CD4-positive, alpha-beta T cell treated with Interleukin-17A for 1 hour (primary cell): ENCODE measurements at places on chromosomes 2 and 18.
A peak's percentile ranks its signal among the peaks of the same experiment; 100 is the strongest.

- DNase-seq, result peak; percentile 20
Measured at GRCh38 chr2:71082402-71083252, 14.2 kb downstream of the NAGK start.

DNA sequence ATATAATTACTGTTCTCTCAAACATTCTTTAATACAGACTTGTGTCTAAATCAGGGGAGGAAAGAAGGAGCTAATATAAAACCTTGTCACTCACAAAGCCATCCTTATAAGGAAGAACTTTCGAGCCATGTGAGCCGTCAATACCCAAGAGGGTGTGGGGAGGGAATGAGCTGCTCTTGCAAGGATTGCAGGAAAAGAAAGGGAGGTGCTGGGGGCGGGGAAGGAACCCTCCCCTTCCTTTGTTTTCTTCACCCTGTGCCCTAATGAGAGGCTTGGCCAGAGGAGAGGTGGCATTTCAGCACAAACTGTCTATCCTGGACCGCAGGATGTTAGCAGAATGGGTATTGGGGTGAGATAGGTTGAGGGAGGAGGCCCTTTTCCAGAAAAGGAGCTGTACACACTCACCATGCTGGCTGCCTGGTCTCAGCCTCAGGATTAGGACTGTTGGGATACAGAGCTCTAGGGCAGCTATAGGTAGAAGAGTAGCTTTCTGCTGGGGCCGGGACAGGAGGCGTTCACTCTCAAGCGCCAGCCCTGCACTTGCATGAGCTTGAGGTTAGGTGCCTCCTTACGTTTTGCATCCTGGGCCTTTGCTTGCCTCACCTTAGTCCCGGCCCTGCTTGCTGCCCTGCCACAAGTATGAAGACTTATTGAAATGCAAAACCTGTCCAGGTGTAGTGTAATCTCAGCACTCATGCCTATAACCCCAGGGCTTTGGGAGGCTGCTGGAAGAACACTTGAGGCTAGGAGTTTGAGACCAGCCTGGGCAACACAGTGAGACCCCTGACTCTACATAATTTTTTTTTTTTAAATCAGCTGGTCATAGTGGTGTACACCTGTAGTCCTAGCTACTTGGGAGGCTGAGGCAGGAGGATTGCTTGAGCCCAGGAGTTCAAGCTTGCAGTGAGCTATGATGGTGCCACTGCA, 190.5 kb downstream of the LOXHD1 start:
- DNase-seq, result no peak

GRCh38 chr2:71240794-71241193, 13.9 kb upstream of the PAIP2B start:
- no peak for DNase-seq

- no peak for DNase-seq
Measured at GRCh38 chr2:222305516-222306392, 7.0 kb upstream of the PAX3 start.

DNA sequence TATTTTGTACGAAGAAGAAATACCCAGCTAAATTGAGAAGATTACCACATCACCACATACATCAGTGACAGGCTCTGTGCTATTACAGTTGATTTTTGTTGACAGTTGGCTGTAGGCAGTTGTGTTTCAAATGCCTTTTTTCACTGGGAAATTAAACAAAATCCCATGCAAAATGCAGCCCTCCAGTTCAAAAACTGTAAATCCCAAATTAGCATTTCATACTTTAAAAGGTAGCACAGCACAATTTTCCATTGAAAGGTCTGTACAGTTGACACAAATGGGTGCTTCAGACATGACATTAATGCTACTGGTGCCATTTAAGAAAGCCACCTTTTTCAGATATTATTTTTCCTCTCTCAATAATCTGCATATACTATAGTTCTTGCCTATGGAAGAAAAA, 807.2 kb downstream of the BCL11A start:
- DNase-seq, result no peak

DNA sequence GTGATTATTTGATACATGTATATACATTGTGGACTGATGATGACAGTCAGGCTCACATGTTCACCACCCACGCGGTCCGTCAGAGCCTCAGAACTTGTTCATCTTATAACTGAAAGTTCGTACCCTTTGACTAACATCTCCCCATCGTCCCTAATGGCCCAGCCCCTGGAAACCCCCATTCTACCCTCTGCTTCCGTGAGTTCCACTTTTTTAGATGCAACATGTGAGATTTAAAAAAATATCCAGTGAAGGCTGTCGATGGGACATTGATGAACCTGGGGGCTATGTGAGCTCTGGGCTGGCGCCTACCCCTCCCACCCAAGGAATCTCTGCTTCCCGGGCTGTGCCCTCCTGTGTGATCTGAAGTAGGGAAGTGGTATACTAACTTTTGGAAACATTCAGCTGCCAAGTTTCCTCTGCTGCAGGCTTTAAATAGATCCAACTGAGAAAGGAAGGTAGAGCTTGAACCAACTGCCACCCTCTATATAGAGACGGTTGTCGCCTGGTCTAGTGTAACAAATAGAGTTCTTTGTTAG, 163.8 kb downstream of the FAM210A start:
- DNase-seq, result peak; percentile 44

GRCh38 chr18:57423821-57424220, 11.4 kb upstream of the ONECUT2 start:
- no peak for DNase-seq

- DNase-seq, result no peak
Measured at GRCh38 chr2:101125374-101125773, 25.8 kb downstream of the TBC1D8 start.

DNA sequence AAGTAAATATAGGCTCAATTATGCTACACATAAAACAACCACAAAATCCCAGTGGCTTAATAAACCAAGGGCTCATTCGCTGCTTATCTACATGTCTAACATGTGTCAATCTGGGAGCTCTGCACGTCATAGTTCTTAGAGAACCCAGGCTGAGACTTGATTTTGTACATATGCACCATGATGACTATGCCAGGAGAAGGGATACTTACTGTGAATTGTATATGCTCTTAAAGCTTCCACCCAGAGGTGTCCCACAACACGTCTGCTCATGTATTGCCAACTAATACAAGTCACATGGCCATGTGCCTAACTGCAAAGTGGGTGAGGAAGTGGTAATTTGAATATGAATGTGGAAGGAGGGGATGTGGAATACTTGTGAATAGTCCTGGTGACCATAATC, 262.1 kb downstream of the CPS1 start:
- DNase-seq, result no peak

DNA sequence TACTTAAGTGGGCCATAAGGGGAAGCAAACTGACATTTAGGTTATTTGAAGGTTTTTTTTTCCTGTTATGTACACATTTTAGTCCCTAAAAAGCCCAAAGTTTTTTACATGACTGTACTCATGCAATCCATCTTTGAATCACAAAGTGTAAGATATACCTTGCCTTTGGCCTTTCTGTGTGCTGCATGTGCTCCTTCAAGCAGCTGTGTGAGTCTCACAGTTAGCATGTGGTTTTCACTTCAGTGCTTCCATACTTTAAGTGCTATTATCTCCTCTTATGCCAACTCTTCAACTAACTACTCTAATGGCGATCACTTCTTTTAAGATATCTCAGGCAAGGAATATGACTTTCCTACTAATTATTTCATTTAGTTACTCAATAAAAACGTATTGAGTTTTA, 597.1 kb upstream of the ACVR2A start:
- DNase-seq, result no peak

DNA sequence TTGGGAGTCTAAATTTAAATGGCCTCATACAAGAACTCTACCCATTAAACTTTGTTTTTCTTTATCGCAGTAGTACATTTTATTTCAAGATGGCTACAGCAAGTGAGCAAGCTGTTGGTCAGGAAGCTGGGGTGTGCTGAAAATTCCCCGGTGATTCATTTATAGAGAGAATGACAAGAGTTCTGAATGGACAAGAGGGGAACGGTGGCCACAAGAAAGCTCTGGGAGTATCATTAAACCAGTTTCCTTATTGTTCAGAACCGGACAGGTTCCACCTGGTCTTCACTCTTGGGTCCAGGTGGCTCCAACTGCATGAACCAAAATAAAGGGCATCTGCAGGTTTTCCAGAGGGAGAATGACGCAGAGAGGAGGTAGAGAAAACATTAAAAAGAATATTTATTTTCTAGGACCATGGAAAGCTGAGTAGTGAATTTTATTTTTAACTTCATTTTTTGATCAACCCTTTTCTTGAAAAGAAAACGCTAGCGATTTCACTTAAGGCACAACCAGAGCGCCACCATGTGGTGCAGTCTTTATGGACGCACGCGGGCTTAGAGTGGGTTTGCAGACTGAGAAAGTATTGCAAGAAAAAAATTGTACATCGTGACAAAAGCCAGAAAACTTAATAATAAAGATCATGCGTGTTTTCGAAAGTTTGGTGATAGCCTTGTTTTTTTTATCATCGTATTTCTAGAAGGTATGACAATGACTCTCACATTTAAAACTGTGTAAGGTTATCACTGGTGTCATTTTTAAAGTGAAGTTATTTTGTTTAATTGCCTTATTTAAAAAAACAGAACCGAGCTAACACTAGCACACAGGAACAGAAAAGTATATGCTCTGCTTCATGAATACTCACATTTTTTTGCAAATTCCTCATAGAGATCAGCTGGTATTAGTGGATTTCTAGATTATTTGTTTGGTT, 97.9 kb upstream of the NOL4 start:
- DNase-seq, result no peak

DNA sequence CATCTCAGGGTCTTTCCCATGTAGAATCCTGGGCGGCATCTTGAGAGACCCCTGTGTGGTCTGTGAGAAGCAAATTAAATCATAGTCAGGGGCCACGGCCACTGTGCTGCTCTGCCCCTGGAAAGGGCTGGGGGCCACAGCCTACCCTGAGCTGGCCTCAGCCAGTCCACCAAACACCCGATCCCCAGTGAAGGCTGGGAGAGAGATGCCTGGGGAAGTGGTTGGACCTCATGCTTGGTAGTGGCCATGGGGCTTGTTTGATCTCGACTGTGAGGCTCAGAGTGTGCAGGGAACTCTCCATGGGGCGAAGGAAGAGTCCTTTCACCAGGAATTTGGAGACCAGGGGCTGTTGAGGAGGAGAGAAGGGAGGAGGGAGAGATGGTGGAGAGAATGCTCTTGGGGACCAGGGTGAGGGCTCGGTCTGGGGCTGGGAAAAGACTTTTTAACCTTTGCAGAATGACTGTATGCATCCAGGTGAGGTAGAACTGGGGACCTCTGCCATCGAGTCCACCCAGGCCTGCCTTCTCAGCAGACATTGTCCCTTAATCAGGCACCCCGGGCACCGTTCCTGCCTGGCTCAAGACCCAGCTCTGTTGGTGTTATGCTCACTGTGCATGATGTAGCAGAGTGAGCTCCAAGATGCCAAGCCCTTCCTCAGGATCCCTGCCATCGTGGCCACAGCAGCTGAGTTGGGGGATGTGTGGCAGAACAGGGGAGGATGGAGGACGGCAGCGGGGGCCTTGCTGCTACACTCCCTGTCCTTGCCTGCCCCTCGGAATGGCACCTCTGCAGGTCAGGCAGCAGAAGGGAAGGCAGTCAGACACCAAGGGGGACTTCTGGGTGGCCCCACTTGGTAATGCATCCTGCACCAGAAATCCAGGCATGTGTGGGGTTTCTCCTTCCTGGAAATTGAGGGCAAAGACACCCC, 249.9 kb downstream of the DYSF start:
- no peak for DNase-seq

DNA sequence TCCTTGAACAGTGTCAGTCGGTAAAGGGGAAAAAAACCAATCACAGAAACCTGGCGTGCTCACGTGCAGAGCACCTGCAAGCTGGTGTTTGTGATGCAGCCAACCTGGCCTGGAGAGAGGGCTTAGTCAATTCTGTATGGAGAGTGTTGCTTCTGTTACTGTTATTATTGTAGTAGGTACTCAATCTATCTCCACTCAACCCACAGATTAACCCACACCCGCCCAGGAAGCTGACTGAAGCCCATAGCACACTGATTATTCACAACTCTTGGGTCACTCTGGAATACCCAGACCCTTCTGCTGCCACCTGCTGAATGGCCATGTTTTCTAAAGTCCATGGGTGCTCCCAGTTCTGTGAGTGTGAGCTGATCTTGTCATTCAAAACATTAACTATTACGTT, 53.9 kb downstream of the TNFRSF11A start:
- no peak for DNase-seq

DNA sequence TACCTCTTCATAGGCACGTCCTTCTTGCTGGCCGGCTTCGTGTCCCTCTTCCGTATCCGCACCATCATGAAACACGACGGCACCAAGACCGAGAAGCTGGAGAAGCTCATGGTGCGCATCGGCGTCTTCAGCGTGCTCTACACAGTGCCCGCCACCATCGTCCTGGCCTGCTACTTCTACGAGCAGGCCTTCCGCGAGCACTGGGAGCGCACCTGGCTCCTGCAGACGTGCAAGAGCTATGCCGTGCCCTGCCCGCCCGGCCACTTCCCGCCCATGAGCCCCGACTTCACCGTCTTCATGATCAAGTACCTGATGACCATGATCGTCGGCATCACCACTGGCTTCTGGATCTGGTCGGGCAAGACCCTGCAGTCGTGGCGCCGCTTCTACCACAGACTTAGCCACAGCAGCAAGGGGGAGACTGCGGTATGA, 2.3 kb downstream of the FZD7 start:
- no peak for DNase-seq

DNA sequence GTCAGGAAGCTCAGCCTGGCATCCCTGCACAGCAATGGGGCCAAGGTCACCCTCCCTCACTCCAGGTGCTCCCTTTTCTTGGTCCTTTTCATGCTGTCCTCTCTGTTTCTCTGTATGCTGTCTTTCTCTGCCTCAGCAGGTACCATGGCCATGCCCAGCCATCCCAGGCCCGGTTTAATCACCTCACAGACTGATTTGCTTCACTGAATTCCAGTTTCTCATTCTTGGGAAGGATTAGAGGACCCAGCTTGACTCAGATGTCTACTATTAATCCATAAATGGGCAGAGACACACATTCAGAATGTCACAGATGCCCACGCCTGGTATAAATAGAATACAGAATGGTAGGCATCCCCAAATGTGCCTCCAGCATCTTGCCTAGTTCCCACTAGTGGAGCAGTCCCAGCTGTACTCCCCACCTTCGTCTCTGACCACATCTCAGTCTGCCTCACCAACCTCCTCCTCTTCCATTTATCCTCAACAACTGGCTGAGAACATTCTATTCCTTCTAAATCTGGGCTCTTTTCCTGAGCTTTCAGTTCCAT, 14.2 kb upstream of the L3MBTL4 start:
- no peak for DNase-seq

DNA sequence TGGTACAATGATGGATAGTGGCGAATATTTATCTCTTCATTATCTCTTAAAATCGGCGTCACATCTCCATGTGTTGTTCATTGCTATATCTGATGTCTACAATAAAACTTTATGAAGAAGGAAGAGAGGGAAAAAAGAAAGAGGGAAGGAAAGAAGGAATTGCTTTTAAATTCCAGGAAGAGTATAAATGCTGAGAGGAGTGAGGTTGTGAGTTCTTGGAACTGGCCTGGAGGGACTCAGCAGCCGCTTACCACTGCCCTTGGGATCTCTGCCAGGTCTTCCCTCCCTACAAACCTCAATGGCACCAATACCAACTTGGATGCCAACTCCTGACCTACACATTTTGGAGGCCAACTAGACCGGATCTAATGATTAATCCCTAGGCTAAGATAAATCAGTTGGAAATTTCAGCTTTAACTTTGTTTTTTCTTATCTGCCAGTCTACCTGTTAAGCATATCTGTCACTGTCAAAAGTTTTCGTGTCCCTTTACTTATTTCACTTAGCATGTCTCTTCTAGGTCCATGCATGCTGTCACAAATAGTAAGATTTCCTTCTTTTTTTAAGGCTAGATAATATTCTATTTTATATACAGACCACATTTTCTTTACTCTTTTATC, 9.8 kb downstream of the SCN9A start:
- no peak for DNase-seq
